ENCODE measurements at places on chromosomes 16 and 17.

DNA sequence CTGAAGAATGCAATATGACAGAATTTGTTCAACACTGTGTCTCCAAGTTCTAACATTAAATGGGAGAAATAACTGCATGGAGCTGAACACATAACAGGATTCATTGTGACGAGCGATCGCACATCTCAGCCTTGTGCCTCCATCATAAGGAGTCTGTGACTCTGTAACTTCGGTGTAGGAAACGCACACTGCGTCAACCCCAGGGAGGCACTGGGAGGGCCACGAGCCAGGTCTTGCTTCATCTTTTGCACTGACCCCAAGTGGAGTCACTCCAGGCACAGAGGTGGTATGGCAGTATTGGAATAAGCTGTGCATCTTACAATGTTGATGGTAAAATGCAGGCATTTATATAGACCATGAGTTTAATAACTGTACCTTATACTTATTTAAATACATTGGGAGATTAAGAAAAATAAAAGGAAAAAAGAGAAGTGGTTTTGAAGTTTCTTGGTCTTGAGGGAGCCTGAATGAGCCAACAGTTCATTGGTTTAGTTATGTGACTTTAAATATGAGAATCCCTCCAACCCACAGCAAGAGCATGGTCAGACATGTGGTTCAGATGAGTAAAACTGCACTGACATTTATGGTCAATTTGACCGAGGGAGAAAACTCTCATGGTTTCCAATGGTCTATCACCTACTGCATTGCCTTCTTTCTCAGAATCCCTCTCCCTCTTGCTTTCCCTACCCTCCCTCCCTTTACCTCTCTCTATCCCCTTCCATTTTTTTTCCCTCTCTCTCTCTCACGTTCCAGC lies 5.7 kb upstream of the PMP22 start:
- no peak for DNase-seq

GRCh38 chr16:63617990-63618763 lies 1503.7 kb downstream of the CDH11 start:
- peak; percentile 63 for DNase-seq

DNA sequence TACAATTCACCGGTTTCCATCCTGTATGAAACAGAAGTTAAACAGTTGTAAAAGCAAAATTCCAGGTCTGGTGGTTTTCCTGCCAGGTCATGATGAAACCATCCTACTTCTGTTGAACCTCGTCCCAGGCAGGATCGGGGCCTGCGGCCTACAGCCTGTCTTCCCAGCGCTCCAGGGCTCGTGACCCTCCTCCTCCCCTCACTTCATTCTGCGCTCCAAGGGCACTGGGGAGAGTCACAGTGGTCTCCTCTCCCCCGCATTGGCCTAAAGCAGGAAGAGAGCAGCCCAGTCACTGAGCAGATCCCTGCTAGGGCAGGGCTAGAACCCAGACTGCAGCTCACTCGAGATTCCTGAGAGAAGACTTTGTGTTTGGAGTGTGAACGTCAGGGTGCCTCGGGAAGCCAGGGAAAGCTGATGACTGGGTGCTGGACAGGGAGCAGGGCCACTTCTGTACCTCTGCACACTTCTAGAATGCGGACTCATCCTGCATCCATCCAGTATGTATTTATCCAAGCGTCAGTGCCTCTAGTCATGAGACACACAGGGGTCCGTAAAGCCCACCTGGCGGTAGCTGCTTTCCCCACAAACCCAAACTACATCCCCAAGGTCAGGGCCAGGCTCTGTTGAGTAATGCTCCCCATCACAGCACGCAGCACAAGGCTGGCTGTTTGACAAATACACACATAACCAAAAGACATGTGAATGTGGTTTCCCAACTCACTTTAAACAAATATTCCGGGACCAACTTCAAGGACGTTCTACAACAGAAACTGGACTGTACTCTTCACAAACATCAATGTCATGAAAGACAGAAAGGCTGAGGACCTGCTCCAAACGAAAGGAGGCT lies 1.7 kb upstream of the ITGAE start:
- DNase-seq: peak; percentile 91

DNA sequence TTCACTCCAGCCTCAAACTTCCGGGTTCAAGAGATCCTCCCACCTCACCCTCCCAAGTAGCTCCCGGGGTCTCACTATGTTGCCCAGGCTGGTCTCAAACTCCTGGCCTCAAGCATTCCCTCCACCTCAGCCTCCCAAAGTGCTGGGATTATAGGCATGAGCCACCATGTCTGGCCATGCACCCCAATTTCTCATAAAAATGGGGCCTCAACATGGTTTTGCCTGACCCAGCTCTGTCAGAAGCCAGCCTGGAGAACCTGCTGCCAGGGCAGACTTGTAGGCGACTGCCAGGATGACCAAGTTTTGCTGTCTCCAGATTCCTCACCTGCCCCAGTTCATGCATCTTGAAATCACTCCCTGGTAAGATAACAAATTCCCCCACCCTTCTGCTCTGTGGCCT lies 82.9 kb downstream of the AIPL1 start:
- DNase-seq: no peak

GRCh38 chr16:89037261-89038152 lies 56.1 kb upstream of the ACSF3 start:
- DNase-seq: no peak

DNA sequence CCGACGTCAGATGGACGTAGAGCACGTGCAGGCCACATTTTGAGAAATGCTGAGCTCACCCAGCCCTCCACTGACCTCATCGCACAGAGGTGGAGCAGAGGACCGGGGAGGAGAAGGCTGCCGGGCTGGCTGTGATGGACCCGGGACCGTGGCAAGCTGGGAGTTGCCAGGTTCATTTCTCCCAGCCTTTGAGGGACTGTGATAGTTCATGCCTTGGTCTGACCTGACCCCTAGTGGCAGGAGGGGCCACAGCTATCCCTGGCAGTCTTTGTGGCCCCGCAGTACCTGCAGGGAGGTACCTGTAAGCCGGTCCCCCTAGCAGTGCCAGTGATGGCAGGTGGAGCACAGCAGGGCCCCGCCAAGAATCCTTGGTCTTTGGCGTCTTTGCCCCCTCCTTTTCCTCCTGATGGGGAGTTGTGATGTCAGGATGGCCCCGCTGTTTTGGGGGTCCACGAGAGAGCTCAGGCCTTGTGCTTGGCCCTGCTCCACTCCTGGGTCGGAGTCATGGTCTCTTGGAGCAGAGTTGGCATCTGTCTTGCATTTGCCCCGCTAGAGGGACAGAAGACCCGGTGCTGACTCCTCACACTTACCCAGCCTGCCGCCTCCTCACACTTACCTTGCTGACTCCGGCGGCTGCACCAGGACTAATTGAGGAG lies 50.4 kb downstream of the OR1D5 start:
- DNase-seq: peak; percentile 14

- DNase-seq: no peak
These were observed 176.7 kb downstream of the TMEM132E start for GRCh38 chr17:34755981-34756636.

DNA sequence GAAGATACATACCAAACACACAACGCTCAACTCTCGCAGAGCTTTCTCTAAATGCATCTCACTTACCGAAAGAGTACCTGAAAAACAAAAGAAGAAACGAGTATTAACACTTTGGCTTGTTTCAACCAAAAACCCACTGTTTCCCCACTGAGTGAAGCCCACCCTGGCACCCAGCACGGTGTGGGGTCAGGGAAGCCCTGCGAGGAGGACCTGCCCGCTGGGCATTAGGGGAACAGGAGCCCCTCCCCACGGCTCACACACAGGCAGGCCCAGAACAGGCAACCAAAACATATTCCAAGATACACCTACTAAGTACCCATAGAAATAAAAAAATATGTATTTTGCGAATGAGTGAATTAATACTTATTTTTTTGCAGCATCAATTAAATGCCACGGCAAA lies 36.6 kb downstream of the LMF1 start:
- DNase-seq: no peak

DNA sequence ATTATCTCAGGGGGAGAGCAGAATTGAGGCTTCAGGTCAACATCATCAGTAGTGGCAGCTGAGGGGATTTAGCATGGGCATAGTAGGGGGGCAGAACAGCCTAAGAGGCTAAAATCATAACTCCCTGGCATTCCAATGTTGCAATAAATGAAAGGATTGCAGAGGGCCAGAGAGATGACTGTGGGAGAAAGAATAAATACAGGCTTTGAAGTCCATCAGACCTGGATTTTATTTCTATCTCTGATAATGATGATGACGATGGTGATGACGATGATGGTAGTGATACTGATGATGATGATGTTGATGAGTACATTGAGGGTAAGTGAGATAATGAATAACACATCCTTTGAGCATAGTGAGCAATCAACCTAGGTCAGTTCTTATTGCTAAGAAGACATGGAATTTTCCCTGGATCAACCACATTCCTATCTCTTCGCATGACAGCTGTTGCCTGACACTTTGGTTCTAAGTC lies 107.4 kb upstream of the CDH11 start:
- DNase-seq: no peak

DNA sequence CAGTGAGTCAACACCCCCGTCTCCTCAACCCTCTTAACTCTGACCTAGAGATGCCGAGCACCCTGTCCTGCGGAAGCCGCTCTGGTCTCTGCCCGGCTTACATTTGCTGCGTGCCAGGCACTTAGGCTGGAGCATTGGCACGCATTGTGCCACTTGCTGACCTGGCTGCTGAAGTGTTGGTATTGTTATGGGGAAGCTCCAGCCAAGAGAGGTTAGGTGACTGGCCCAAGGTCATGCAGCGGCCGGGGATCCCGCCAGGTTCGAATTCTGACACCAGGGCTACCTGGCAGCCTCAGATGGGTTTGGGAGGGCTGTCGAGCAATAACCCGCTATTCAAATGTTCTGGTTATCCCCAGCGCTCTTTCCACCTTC lies 5.0 kb upstream of the HSD17B1 start:
- no peak for DNase-seq

DNA sequence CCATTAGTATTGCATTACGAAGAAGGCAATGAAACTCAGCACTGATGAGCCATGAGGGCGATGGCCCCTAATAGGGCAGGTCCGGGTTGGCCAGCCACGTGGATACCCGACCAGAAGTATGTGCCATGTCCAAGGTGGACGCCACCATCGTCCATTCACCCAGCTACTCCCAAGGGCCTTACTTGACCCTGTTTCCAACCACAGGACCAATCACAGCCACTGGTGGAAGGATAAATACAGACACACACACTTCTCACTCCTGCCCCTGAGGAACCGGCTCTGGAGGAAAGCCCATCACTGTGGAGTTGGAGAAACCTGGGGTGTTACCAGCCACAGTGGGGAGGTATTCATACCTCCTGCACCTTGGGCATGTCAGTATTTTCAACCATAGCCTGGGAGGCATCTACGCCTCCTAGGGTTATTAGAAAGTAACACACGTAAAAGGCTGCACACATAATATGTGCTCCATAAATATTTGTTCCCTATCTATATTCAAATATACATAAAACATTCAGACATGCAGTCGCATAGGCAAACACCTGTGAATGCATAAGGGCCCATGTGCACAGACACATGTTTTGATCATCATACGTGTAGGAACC lies 5.4 kb upstream of the ITGA3 start:
- DNase-seq: peak; percentile 79

DNA sequence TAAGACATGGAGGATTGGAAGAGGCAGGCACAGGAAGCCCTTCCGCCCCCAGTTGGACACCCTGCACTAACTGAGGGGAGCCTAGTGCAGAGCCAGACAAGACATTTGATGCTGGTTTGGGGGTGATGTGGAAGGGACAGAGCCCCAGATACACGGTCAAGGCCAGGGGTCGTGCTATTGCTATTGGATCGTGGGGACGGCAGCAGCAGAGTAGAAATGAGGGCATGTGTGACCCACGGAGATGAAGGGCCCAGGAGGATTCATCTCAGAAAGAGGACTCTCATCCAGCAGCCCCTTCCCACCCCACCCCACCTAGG lies 2.0 kb upstream of the VAMP2 start:
- DNase-seq: no peak

DNA sequence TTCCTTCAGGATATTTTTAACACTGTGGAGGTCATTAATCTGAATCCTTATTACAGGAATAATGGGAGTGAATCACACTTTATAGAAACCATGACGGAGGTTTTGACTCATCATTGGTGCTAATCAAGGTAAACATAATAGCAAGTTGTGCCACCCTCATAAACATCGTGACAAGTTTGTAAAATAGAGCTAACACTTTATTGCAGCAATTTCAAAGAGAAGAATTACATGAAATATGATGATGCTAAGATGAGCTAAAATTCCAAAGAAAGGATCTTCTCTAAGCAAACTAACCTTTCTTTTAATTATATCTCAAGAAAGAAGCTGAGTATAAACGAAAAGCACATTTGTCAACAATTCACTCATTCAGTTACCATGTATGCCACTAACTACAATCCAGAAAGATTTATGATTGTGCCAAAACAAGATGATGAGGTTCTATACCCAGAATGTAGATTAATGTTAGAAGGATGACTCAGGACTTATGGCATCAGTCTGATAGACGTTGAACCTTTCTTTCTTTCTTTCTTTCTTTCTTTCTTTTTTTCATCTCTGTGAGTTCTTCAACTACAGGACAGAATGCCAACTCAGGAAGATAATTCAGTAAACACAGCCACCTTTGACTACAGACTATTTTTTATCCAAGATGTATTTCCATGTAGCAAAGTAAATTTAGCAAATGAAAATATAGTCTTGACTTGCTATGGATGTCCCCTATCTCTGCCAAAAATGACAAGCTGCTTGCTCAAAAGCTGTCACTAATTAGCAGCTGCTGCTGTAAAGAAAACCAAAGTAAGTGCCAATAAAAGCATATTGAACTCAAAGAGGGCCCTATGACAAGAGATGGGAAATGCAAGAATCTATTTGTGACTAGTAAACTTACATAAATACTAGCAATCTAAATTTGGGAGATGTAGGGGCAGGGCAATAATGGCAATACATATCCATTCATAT lies 23.3 kb downstream of the STAT5B start:
- DNase-seq: peak; percentile 44

- no peak for DNase-seq
These were observed 709 bp downstream of the RAB34 start for GRCh38 chr17:28716740-28717577.

- DNase-seq: no peak
These were observed 15.0 kb upstream of the PITPNA start for GRCh38 chr17:1577583-1578013.

DNA sequence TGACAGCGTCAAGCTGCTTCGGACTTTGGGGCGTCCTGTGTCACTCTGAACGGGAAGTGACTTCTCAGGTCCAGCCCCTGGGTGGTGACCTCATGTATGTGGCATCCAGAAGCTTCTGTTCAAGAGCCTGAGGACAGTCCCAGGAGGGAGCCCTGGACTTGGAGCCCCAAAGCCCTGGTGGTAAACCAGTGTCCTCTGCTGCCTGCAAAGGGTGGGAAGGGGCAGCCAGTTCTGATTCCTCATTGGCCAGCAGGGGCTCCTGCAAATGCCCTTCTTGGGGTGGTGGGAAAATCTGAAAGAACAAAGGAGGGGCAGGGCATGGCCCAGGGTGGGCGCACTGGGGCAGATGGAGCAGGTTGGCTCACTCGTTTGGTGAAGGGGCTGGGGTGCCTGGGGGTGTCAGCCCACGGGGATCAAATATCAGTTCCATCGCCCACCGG lies 1.6 kb downstream of the OSGIN1 start:
- no peak for DNase-seq

DNA sequence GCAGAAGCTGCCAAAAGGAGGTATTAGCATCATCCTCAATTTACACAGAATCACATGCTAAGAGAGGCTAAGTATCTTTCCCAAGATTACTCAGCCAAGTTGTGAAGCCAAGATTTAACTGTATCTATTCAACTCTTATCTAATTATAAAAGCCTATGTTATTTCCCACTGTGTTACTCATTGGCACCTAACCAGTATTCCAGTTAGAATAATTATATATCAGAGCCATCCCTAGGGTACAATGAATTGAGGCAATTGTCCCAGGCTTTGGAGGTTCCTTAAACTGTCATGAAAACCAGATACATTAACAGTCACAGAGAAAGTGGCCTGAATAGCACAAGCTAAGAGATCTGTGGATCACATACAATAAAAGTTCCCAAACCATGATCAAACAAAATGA lies 10.9 kb upstream of the AMFR start:
- no peak for DNase-seq
